ENCODE measurements at places on chromosomes 16 and 17. TPM values are rescaled to one million over a fixed set of nuclear protein-coding genes. Genes with fewer than 3 reads are reported as not detected.

Gene VAT1L
- total RNA-seq, result 36.1 TPM

Gene NHLRC4
- total RNA-seq, result 1.2 TPM

Gene TOP2A
- total RNA-seq, result 1.4 TPM

Gene CDK5R1
- total RNA-seq, result 1.3 TPM

Gene GP1BA
- not detected for total RNA-seq

Gene PIK3R6
- total RNA-seq, result 2.1 TPM
